Pancreas (tissue), 10 donors: ENCODE measurements at places on chromosomes 3 and 15. TPM values are rescaled to one million over a fixed set of nuclear protein-coding genes. Genes with fewer than 3 reads are reported as not detected.
A peak's percentile ranks its signal among the peaks of the same experiment; 100 is the strongest.

DNA sequence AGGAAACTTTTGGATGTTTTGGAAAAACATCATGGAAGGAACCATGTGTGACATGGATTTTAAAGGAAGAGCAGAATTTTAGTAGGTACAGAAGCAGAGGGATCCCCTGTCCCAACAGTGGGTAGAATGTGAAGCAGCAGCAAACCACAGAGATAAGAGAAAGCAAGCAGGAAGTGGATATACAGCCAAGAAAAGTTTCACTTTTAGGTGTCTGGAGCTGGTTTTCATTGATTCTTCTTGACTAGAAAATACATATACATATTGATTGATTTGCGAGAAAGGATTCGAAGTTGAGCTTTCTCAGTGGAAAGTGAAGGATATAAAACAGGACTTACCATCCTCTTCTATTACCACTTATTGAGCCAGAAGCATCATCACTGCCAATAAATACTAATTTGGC, 133.5 kb downstream of the KCNMB2 start:
- no peaks in the 10 kb centered on the region for H3K36me3 ChIP-seq
- no peak overlapping the region for H3K4me3 ChIP-seq
- H3K27me3 ChIP-seq, result no peaks in the 10 kb centered on the region
- no peak for DNase-seq
- no peaks in the 10 kb centered on the region for H3K4me1 ChIP-seq

- no peaks in the 10 kb centered on the region for H3K27me3 ChIP-seq
- H3K4me3 ChIP-seq, result no peak overlapping the region
- no peaks in the 10 kb centered on the region for H3K36me3 ChIP-seq
Measured at GRCh38 chr3:124459678-124460077, 270.6 kb upstream of the UMPS start.

DNA sequence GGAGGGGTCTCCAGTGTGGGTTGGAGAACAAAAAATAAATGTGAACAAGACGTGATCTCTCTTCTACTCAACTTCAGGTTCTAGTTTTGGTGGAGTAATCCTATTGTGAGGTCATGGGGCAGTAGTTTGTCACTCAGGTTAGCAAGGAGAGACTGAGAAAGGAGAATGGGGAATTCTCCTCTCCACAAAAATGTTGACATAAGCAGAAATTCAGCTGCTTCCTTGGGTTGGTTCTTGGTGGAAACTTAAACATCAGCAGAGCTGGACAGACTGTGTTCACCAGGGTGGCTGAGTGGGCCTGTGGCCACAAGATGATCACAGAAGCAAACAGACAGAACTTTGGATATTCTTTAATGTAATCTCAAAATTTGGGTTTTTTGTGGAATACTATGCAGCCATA, 78.7 kb downstream of the EPHB1 start:
- no peaks in the 10 kb centered on the region for H3K36me3 ChIP-seq
- H3K4me1 ChIP-seq, result no peaks in the 10 kb centered on the region
- DNase-seq, result no peak
- no peak overlapping the region for H3K27ac ChIP-seq

GRCh38 chr3:44892689-44893088, 18.3 kb downstream of the TGM4 start:
- no peak overlapping the region for H3K27ac ChIP-seq
- H3K4me3 ChIP-seq, result no peak overlapping the region
- no peaks in the 10 kb centered on the region for H3K36me3 ChIP-seq
- no peak for DNase-seq

DNA sequence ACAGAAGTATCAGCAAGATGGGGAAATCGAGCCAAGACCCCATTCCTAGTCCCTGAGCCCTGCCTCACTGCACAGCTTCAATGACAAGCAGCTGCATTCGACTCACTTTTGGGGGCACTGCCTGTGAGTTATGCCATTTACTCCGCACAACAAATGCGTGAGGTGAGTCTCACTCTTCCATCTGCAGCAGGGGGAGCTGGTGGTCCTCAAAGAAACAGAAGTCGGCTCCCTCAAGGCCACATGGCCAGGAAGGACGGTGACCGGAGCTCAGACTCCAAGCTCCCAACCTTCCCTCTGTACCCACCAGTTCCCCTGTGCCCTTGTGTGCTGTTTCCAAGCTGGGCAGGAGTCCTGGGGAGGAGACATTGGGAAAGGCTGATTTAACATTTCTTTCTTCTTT, 127.7 kb upstream of the IQSEC1 start:
- no peaks in the 10 kb centered on the region for H3K36me3 ChIP-seq
- no peaks in the 10 kb centered on the region for H3K27me3 ChIP-seq
- no peak overlapping the region for H3K4me3 ChIP-seq

- no peak for DNase-seq
- no peaks in the 10 kb centered on the region for H3K4me1 ChIP-seq
- H3K27me3 ChIP-seq, result no peaks in the 10 kb centered on the region
- no peak overlapping the region for H3K27ac ChIP-seq
Measured at GRCh38 chr3:151561878-151562277, 101.0 kb upstream of the IGSF10 start.

The GCHFR gene
- total RNA-seq, result 10.8 TPM

DNA sequence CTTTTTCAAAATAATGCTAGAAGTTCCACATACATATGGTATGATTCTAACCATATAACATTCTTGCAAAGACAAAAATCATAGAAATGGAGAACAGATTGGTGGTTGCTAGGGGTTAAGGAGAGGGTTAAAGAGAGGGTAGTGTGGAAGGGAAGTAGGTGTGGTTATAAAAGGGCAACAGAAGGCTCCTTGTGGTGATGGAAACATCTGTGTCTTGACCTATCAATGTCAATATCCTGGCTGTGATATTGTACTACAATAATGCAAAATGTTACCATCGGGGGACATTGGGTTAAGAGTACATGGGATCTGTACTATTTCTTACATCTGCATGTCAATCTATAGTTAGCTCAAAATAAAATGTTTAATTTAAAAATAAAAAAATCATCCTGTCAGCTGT, 67.8 kb upstream of the FSIP1 start:
- H3K4me1 ChIP-seq, result no peaks in the 10 kb centered on the region
- H3K27ac ChIP-seq, result no peak overlapping the region
- no peaks in the 10 kb centered on the region for H3K36me3 ChIP-seq
- H3K4me3 ChIP-seq, result no peak overlapping the region
- no peak for DNase-seq

GRCh38 chr3:160183345-160184076, 41.7 kb upstream of the C3orf80 start:
- no peak overlapping the region for H3K27ac ChIP-seq
- no peaks in the 10 kb centered on the region for H3K4me1 ChIP-seq
- H3K27me3 ChIP-seq, result no peaks in the 10 kb centered on the region
- no peak for DNase-seq
- no peaks in the 10 kb centered on the region for H3K36me3 ChIP-seq
- no peak overlapping the region for H3K4me3 ChIP-seq

GRCh38 chr15:101272584-101272983, 4.7 kb downstream of the SELENOS start:
- H3K4me1 ChIP-seq, result peaks cover 4% of the 10 kb centered on the region
- H3K27me3 ChIP-seq, result no peaks in the 10 kb centered on the region

GRCh38 chr3:172177046-172177445, 137.7 kb downstream of the FNDC3B start:
- no peak for DNase-seq
- no peaks in the 10 kb centered on the region for H3K36me3 ChIP-seq
- no peaks in the 10 kb centered on the region for H3K27me3 ChIP-seq
- no peak overlapping the region for H3K4me3 ChIP-seq
- no peak overlapping the region for H3K27ac ChIP-seq

- H3K27ac ChIP-seq, result no peak overlapping the region
- no peak for DNase-seq
- H3K4me1 ChIP-seq, result no peaks in the 10 kb centered on the region
- no peaks in the 10 kb centered on the region for H3K27me3 ChIP-seq
- no peaks in the 10 kb centered on the region for H3K36me3 ChIP-seq
Measured at GRCh38 chr15:74384881-74385643, 17.6 kb upstream of the CYP11A1 start.

The GOLGA8Q gene
- total RNA-seq, result 0.51 TPM

- no peaks in the 10 kb centered on the region for H3K36me3 ChIP-seq
- H3K4me1 ChIP-seq, result no peaks in the 10 kb centered on the region
Measured at GRCh38 chr3:85252686-85253085, 293.9 kb downstream of the CADM2 start.

The SH3GL3 gene
- total RNA-seq, result not detected

DNA sequence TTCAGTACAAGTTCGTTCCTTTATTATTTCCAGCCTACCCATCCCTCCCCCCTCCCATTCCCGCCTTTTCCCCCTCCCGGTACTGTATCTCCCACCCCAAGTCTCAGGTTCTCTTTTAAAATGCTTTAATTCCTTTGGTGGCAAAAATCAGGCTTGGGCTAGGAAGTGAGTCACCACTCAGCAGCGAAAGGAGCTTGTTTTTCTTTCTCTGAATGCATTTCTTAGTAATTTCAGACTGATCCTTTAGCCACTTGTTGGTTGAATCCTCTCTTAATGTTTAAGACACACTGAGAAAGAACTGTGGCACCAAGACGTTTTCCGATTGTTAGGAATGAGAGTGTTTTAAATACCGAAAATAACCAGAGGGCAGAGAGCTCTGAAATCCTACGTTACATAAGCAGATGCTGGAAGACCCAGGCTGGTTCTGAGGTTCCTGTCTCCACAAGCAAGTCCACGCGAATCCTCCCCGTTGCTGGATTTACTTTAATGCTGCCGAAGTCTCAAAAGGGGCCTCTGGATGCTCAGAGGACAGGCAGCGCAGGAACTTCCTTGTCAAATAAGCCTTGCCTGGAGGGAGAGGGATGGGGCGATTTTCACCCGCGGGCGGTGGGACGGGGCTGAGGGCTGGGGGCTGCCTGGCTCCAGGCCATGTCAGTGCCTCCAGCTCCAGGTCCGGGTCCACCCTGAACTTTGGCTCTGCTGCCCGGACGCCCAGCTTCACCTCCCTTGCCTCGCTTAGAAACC, 854 bp upstream of the COL8A1 start:
- no peaks in the 10 kb centered on the region for H3K4me1 ChIP-seq
- no peak overlapping the region for H3K27ac ChIP-seq
- no peaks in the 10 kb centered on the region for H3K36me3 ChIP-seq
- no peak for DNase-seq
- peaks cover 29% of the 10 kb centered on the region for H3K27me3 ChIP-seq
- peak overlapping the region; percentile 33 for H3K4me3 ChIP-seq

DNA sequence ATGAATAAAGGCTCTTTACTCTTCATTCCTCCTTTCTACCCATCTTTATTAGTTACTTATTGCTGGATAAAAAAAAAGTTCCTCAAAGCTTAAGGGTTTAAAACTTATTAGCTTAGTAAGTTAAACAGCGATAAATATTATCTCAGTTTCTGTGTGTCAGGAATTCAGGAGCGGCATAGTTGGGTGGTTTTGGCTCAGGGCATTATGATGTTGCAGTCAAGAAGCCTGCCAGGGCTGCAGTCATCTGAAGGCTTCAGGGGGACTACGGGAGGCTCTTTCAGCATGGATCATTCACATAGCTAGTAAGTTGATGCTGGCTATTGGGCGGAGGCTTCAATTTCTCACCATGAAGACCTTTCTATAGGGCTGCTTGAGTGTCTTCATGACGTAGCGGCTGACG, 1.9 kb upstream of the DLG1 start:
- H3K4me1 ChIP-seq, result peaks cover 13% of the 10 kb centered on the region
- no peaks in the 10 kb centered on the region for H3K36me3 ChIP-seq
- H3K27ac ChIP-seq, result no peak overlapping the region
- DNase-seq, result no peak
- no peak overlapping the region for H3K4me3 ChIP-seq

- H3K4me1 ChIP-seq, result no peaks in the 10 kb centered on the region
- H3K27me3 ChIP-seq, result no peaks in the 10 kb centered on the region
- DNase-seq, result no peak
Measured at GRCh38 chr3:139585820-139586219, 46.3 kb upstream of the RBP1 start.

- peaks cover 4% of the 10 kb centered on the region for H3K4me1 ChIP-seq
- peak within 1 kb of the TSS; percentile 36 for H3K4me3 ChIP-seq
- no peak within 1 kb of the TSS for H3K27ac ChIP-seq
Measured at GRCh38 chr3:44584646-44585501, at the start of gene ZNF660. ZNF660 (plus strand) TSS chr3:44584964; CDS start chr3:44594194, 9,230 bp downstream.

- DNase-seq, result no peak
- H3K4me1 ChIP-seq, result no peaks in the 10 kb centered on the region
- no peak overlapping the region for H3K4me3 ChIP-seq
Measured at GRCh38 chr3:68256635-68257223, 602.3 kb upstream of the SUCLG2 start.
